Adrenal gland (tissue), 19 donors: ENCODE measurements at places on chromosomes 5 and 9.

DNA sequence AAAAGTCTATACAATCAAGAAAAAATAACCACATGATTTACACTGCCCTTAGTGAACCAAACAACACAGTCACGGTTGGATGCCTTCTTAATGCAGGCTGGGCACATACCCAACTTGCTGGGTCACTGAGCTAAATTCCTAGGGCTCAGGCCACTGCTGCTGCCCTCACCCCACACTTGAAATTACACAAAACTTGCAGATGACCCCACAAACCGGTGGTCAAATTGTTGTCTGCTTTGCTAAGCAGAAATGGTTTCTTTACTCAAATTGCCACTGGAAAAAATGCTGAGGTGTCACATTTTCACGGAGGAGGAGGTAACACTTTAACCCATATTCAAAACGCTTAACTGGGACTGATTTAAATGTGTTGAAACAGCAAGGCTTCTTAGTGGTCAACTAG is 62.4 kb downstream of the HMHB1 start:
- no peaks in the 10 kb centered on the region for H3K36me3 ChIP-seq
- H3K27ac ChIP-seq, result no peak overlapping the region
- DNase-seq, result no peak
- no peak overlapping the region for H3K4me3 ChIP-seq
- H3K27me3 ChIP-seq, result no peaks in the 10 kb centered on the region

GRCh38 chr9:132441404-132441803 is 31.4 kb downstream of the CFAP77 start:
- H3K27me3 ChIP-seq, result peaks cover 17% of the 10 kb centered on the region
- no peak overlapping the region for H3K4me3 ChIP-seq
- H3K27ac ChIP-seq, result no peak overlapping the region

GRCh38 chr9:137731947-137732813 is 113.4 kb downstream of the EHMT1 start:
- H3K36me3 ChIP-seq, result no peaks in the 10 kb centered on the region
- DNase-seq, result no peak
- no peak overlapping the region for H3K27ac ChIP-seq
- no peaks in the 10 kb centered on the region for H3K27me3 ChIP-seq

- no peaks in the 10 kb centered on the region for H3K27me3 ChIP-seq
- no peak overlapping the region for H3K4me3 ChIP-seq
- H3K27ac ChIP-seq, result no peak overlapping the region
- no peak for DNase-seq
- H3K4me1 ChIP-seq, result no peaks in the 10 kb centered on the region
Observed at GRCh38 chr5:162573758-162574157, 506.2 kb downstream of the GABRG2 start.

- H3K4me1 ChIP-seq, result peaks cover 11% of the 10 kb centered on the region
- no peaks in the 10 kb centered on the region for H3K36me3 ChIP-seq
- no peak for DNase-seq
Observed at GRCh38 chr9:34630402-34631154, 1.7 kb upstream of the ARID3C start.

- no peaks in the 10 kb centered on the region for H3K36me3 ChIP-seq
- no peaks in the 10 kb centered on the region for H3K4me1 ChIP-seq
- H3K4me3 ChIP-seq, result no peak overlapping the region
- H3K27me3 ChIP-seq, result peaks cover 10% of the 10 kb centered on the region
- no peak for DNase-seq
Observed at GRCh38 chr5:161851691-161852299, 3.9 kb downstream of the GABRA1 start.

DNA sequence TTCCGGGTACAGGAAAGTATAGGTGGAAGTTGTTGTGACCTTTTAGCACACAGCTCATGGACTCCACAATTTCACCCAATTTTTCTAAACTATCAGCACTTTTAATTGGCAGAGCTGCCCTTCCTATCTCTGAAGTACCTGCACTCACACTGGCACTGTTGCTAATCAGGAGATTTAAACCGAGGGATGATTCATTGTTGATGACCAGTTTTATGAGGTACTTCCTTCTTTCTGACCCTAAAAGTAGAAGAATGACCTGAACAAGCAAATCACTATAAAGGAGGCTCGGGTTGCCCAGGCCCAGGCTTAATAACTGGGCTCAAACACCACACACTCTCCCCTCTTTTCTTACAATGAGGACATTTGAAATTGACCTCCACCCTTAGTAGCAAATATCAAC is 105.9 kb downstream of the KCNN2 start:
- DNase-seq, result no peak
- H3K4me3 ChIP-seq, result no peak overlapping the region
- H3K36me3 ChIP-seq, result no peaks in the 10 kb centered on the region
- no peaks in the 10 kb centered on the region for H3K27me3 ChIP-seq

DNA sequence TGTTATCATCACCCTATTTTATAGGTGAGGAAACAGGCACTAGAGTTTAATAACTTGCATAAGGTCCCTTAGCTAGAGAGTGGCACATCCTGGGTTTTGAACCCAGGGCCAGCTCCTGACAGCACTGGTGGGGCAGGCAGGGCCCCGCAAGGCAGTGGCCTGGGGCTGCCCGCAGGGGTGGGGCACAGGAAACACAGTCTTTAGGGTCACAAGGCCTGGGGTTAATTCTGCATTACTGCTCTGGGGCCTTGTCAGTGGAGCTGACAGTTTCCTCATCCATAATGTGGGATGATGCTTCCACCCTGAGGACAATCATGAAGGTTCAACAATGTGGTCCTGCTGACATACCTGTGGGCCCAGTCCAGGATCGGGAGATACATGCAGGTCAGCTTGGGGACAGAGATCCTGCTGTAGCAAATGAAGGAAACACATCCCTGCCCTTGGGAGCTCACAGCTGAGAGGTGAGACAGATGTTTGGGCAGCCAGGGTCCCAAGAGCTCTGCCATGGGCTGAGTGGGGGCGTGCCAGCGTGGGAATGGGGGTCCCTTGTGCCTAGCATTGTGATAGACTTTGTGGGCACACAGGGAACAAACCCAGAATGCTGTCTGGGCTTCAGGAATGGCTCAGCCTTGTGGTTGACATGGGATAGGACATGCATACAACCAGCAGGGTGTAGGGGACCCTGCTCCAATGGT is 14.7 kb downstream of the FGF18 start:
- H3K27me3 ChIP-seq, result no peaks in the 10 kb centered on the region
- DNase-seq, result no peak
- no peaks in the 10 kb centered on the region for H3K4me1 ChIP-seq
- H3K27ac ChIP-seq, result no peak overlapping the region

DNA sequence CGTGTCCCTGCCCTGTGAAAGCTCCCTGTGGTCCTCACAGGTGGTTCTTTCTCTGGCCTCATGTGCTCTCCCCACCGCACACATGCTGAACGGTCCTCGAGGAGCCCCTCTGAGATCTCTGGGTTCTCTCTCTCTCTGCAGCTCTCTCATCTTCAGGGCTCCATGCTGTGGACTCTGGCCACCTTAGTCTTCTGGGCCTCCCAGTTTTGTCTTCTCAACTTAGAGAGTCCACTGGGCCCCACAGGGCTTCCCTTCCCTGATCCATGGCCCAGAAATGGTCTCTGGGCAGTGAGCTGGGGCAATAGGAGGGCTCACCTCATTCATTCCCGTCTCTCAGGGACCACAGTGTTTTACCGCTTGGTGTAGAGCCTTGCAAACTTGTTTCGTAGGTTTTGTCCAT is 26.4 kb downstream of the FGD3 start:
- no peaks in the 10 kb centered on the region for H3K27me3 ChIP-seq
- no peaks in the 10 kb centered on the region for H3K36me3 ChIP-seq
- H3K4me3 ChIP-seq, result no peak overlapping the region
- peak; percentile 29 for DNase-seq
- no peak overlapping the region for H3K27ac ChIP-seq

GRCh38 chr5:132435886-132436285 is 54.7 kb downstream of the IRF1 start:
- H3K36me3 ChIP-seq, result no peaks in the 10 kb centered on the region
- H3K27me3 ChIP-seq, result no peaks in the 10 kb centered on the region
- H3K4me3 ChIP-seq, result no peak overlapping the region
- peaks cover 33% of the 10 kb centered on the region for H3K4me1 ChIP-seq
- DNase-seq, result no peak

- no peak overlapping the region for H3K27ac ChIP-seq
- H3K4me1 ChIP-seq, result no peaks in the 10 kb centered on the region
- DNase-seq, result no peak
- H3K4me3 ChIP-seq, result no peak overlapping the region
- H3K27me3 ChIP-seq, result no peaks in the 10 kb centered on the region
- H3K36me3 ChIP-seq, result no peaks in the 10 kb centered on the region
Observed at GRCh38 chr5:102713682-102714231, 41.3 kb upstream of the PAM start.

- no peaks in the 10 kb centered on the region for H3K36me3 ChIP-seq
- H3K4me1 ChIP-seq, result no peaks in the 10 kb centered on the region
- H3K27ac ChIP-seq, result no peak overlapping the region
Observed at GRCh38 chr5:171927345-171927941, 79.0 kb downstream of the FBXW11 start.

DNA sequence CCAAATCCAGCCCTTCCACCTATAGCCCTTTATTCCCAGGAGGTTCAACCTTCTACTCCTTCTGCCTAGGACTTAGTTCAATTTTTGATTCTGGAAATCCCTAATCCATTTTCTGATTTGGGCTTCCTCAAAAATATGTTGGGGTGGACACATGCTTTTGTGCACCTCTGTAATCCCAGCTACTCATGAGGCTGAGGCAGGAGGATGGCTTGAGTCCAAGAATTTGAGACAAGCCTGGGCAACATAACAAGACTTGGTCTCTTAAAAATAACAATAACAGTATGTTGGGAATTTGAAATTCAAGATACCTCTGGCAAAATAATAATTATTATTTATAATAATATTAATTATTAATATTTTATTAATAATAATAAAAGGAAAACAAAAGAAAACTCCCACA is 188.7 kb upstream of the TLE4 start:
- no peak overlapping the region for H3K4me3 ChIP-seq
- no peak overlapping the region for H3K27ac ChIP-seq
- H3K36me3 ChIP-seq, result no peaks in the 10 kb centered on the region
- no peaks in the 10 kb centered on the region for H3K27me3 ChIP-seq
- no peaks in the 10 kb centered on the region for H3K4me1 ChIP-seq

- no peak overlapping the region for H3K4me3 ChIP-seq
- no peak overlapping the region for H3K27ac ChIP-seq
- no peaks in the 10 kb centered on the region for H3K4me1 ChIP-seq
- no peaks in the 10 kb centered on the region for H3K36me3 ChIP-seq
Observed at GRCh38 chr5:177334155-177334551, 17.3 kb downstream of the LMAN2 start.

GRCh38 chr9:124190761-124191160 is 67.0 kb upstream of the NEK6 start:
- DNase-seq, result no peak
- H3K27ac ChIP-seq, result no peak overlapping the region
- H3K4me3 ChIP-seq, result no peak overlapping the region
- no peaks in the 10 kb centered on the region for H3K4me1 ChIP-seq

- no peaks in the 10 kb centered on the region for H3K36me3 ChIP-seq
- peaks cover 18% of the 10 kb centered on the region for H3K4me1 ChIP-seq
Observed at GRCh38 chr9:135991771-135992170, 30.6 kb upstream of the UBAC1 start.

- H3K27ac ChIP-seq, result no peak overlapping the region
- no peak for DNase-seq
- H3K4me1 ChIP-seq, result no peaks in the 10 kb centered on the region
- no peak overlapping the region for H3K4me3 ChIP-seq
- H3K27me3 ChIP-seq, result no peaks in the 10 kb centered on the region
- no peaks in the 10 kb centered on the region for H3K36me3 ChIP-seq
Observed at GRCh38 chr9:108684288-108685025, 171.3 kb downstream of the ACTL7B start.

DNA sequence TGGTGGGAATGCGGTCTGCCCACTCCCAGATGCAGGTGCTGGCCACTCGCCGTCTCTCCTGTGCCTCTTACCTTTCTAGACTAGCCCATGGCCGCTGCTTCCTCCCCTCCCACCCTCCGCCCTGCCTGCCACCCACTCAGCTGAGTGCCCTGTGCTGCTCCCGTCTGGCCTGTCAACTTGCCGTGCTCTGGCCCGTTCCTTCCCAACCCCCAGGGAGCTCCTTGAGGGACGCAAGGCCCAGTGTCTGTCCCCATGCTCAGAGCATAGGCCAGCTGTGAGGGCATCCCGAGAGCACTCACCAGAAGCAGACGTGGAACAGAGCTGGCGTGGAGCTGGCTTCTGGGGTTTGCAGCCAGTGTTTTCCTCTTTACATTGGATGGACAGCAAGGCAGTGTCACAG is 20.2 kb downstream of the HNRNPH1 start:
- H3K36me3 ChIP-seq, result peaks cover 78% of the 10 kb centered on the region
- no peaks in the 10 kb centered on the region for H3K27me3 ChIP-seq
- no peaks in the 10 kb centered on the region for H3K4me1 ChIP-seq
- H3K4me3 ChIP-seq, result no peak overlapping the region

GRCh38 chr5:111649516-111649915 is 107.5 kb downstream of the NREP start:
- no peaks in the 10 kb centered on the region for H3K4me1 ChIP-seq
- no peak for DNase-seq
- no peaks in the 10 kb centered on the region for H3K27me3 ChIP-seq
- no peaks in the 10 kb centered on the region for H3K36me3 ChIP-seq
- H3K27ac ChIP-seq, result no peak overlapping the region

GRCh38 chr9:17380126-17380861 is 198.6 kb upstream of the SH3GL2 start:
- H3K27ac ChIP-seq, result no peak overlapping the region
- no peak overlapping the region for H3K4me3 ChIP-seq
- no peak for DNase-seq
- no peaks in the 10 kb centered on the region for H3K36me3 ChIP-seq

DNA sequence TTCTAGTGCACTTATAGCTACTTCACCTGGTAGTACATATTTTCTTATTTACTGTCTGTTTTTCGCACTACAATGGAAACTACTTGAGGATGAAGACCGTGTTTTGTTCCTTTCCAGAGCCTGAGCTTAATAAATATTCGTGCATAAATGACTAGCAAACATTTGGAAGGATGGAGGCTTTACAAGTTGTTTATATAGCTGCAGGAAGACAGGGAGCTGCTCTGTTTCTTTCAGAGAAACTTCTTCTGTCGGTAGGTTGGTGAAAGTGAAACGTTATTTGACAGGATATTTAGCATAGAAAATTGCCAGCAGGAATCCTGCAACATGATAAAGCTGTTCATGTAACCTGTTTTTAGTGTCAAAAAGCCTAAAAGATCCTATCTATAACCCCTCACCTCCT is 210.6 kb downstream of the PCSK5 start:
- no peaks in the 10 kb centered on the region for H3K36me3 ChIP-seq
- no peaks in the 10 kb centered on the region for H3K27me3 ChIP-seq
- no peak overlapping the region for H3K27ac ChIP-seq

GRCh38 chr9:33952066-33952465 is 96.6 kb downstream of the UBAP2 start:
- H3K36me3 ChIP-seq, result no peaks in the 10 kb centered on the region
- no peak overlapping the region for H3K27ac ChIP-seq
- H3K4me1 ChIP-seq, result no peaks in the 10 kb centered on the region
- H3K27me3 ChIP-seq, result no peaks in the 10 kb centered on the region

- no peak for DNase-seq
- H3K4me1 ChIP-seq, result no peaks in the 10 kb centered on the region
- H3K27ac ChIP-seq, result no peak overlapping the region
- no peaks in the 10 kb centered on the region for H3K27me3 ChIP-seq
- no peak overlapping the region for H3K4me3 ChIP-seq
Observed at GRCh38 chr9:124696101-124696500, 75.0 kb downstream of the NR6A1 start.

GRCh38 chr5:15353086-15353645 is 146.8 kb upstream of the FBXL7 start:
- no peak overlapping the region for H3K27ac ChIP-seq
- no peaks in the 10 kb centered on the region for H3K27me3 ChIP-seq
- no peaks in the 10 kb centered on the region for H3K4me1 ChIP-seq
- no peak overlapping the region for H3K4me3 ChIP-seq
